ENCODE measurements at places on chromosomes 7 and 10.

GRCh38 chr10:96830511-96831199 is 1.4 kb upstream of the LCOR start:
- peak; percentile 62 for DNase-seq

DNA sequence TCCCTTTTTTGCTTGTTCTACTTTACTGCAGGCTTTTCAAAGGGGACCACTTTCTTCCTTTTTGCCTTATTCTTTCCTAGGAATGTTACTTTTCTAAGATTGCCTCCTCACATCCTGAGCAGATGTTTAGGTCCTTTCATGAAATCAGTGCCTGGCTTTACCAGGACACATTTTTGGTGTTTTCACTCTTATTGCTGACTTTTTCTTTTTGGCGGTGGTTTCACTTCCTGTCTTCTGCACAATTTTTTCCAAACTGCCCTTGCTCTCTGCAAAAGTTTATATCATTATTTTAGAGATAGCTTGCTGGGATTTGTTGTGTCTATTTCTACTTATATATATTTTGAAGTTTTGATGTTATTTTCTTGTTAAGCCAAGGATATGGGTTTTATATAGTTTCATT is 332.2 kb upstream of the MTPN start:
- no peak for DNase-seq

DNA sequence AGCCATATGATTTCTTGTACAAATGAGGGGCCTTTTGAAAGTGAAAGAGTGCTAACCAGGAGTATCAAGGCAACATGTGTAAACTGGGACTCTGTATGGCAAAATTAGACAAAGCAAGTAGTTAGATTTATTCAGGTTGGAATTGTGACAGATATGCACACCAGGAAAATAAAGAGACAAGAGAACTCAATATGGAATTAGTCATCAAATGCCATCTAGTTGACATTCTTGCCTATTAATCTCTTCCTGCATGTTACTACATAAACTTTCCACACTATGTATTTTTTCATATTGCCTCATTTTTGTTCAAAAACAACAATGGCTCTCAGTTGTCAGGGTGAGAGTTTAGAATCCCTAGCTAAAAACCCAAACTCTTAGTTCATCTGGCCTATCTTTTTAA is 799.0 kb downstream of the NRG3 start:
- DNase-seq, result no peak

DNA sequence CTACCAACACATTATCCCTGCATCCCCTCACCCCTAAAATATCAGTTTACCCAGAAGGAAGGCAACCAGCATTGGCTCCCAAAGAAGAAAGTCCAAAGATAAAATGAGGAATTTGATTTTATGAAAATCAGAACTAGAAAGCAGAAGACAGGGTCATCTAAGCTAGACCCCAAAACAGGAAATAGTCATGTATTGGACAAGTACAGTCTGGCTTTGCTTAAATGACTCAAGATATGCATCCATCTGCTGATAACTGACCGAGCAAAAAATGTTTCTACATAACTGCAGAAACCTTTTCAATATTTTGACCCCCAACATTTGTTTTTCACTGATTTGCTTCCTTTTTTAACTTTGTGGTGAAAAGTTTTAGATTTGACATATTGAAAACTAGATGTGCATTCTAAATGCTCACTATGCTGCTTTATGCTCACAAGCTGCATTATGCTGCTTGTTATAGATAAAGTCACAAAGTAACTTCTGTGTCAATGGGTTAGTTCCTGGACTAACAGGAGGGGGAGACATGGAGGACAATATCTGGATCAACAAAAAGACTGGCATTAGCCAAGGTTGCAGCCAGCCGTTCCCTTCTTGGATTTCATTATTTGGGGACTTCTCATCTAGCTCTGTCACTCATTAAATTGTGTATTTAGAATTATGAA is 227.0 kb downstream of the INHBA start:
- no peak for DNase-seq

GRCh38 chr10:35363587-35363986 is 27.3 kb downstream of the CCNY start:
- no peak for DNase-seq

GRCh38 chr10:69303632-69304051 is 25.3 kb downstream of the HK1 start:
- no peak for DNase-seq

DNA sequence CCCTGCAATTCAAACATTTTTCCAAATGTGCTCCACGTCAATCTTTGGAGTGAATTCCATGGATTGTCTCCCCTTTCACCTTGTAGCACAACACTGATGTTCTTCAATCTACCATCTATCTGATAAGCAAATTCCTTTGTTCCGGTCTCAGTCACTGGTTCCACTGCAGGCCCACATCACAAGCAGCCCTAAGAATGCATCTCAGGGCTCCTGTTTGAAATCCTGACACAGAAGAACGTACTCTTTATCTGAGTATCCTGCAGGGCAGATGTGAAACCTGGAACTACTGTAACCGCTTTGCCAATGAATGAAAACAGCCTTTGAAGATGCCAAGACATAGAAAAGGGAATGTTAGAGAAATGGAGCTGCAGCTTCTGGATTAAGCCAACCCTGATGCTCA is 62.9 kb upstream of the FAM133B start:
- DNase-seq, result no peak

GRCh38 chr10:58661336-58661735 is 148.7 kb downstream of the BICC1 start:
- DNase-seq, result no peak

GRCh38 chr7:114663502-114663901 is 248.9 kb downstream of the FOXP2 start:
- DNase-seq, result no peak

- no peak for DNase-seq
These were observed 42.1 kb upstream of the RAPGEF5 start for GRCh38 chr7:22399091-22399490.

GRCh38 chr10:122308417-122309141 is 37.5 kb downstream of the BTBD16 start:
- DNase-seq, result no peak

DNA sequence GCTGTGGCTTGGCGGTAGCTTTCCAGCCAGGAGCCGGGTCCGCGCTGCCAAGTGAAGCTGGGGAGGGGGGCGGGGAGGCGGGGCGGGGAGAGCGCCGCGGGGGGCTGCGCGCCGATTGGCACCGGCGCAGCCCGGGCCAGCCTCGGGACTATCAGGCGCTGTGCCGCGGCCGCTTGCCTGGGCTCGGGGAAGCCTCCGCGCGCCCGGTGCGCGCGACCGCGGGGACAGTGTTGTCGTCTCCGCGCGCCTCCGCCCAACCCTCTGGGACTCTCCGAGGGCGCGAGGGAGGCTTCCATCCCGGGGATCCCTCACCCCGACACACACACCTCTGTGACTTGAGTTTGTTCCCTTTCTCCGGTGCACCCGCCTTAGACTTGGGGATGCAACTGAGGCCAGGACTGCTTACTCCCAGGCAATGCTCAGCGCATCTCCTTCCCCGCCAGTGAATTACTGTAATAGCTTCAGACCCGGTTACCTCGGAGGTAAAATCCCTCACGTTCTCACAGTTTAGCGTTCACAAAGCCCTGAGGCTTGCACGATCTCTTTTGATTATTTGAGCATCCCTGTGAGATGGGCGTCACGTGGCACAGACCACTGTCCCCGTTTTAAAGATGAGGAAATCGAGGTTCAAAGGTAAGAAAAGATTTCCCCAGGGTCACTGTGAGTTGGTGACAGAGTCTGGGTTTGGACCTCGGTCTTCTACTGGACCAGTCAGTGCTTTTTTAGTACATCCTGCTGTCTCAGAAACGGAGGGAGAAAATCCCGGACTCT is at the start of gene NKX1-2:
NKX1-2 (minus strand) TSS at position 24 of the 771 bp plus-strand sequence. CDS start 92 bp downstream, outside the sequence.
- DNase-seq, result no peak

DNA sequence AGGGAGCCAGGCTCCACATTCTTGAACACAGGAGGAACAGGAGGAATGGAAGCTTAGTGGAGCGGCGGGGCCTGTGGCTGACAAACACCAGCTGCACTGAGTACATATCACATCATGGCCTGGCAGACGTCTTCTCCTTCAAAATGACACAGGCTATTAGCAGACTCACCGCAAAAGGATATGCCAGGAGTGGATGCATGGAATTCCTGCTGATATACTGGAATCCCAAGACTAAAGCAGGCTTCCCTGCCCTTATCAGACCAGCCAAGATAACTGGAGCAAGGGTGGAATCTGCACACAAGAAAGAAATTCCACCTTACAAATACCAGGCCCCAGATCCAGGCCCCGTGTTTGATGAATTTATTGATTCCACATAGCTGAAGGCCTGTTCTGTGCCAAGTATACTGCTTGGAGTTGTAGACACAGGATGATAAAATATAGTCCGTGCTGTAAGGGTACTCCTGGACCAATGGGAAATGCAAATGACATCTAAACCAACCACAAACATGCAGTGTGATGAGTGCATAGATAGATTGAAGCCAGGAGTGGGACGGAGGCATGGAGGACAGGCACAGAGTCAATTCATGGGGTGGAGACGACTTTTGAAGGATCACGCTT is 480.5 kb upstream of the ZMIZ1 start:
- no peak for DNase-seq

DNA sequence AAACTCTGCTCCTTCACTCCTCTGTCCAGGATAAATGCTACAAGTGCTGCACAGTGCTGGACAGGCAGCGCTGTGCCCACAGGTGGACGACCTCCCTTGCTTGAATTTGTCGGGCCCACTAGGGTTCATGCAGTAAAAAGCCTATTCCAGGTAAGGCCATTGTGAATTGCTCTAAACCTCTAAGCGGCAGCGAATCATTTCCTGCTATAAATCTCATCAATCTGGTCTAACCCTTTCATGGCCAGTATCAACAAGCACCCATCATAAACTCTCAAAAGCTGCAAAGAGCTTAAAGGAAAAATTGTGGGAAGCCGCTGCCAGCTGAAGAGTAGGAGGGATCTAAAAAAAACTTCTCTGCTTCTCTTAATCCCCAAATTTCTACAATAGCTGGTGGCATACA is 134.2 kb downstream of the SLC25A13 start:
- no peak for DNase-seq

- no peak for DNase-seq
These were observed 125.4 kb downstream of the KCNMA1 start for GRCh38 chr10:77512219-77512578.

GRCh38 chr10:60534761-60535389 is 145.2 kb upstream of the ANK3 start:
- DNase-seq, result no peak

DNA sequence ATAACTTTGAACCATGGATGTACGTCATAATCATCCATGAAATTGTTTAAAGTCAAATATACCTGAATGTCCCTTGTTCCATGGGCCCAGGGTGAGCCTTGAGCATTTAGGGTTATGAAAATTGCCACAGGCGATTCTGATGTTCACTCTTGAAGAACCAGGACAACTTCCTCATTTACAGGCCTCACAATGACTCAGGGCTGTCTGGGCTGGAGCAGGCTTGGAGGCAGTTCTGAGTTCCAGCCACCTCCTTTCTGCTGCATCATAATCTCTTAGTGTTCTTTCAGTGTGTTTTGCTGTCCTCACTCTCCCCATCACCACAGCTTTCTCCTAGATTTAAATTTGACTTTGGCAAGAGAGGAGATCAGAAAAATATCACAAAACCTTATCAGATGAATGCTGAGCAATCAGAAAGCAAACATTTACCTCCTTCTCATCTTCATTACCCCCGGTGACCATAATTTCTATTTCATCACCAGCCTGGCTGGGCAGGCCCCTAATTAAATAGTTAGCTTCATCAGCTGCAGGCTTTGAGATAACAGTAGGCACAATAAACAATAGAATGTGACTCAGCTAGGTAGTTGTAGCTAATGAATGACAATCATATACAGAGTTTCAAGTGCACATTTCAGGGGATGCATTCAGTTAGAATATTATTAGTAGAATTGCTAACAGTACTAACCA is 571.0 kb downstream of the SH2D4B start:
- no peak for DNase-seq

- no peak for DNase-seq
These were observed 67.6 kb downstream of the IDE start for GRCh38 chr10:92506336-92506735.

GRCh38 chr7:93194386-93194785 is 31.9 kb downstream of the HEPACAM2 start:
- no peak for DNase-seq

GRCh38 chr7:2321020-2321419 is 6.8 kb upstream of the SNX8 start:
- DNase-seq, result no peak

- DNase-seq, result no peak
These were observed 16.7 kb upstream of the CLIP2 start for GRCh38 chr7:74272305-74273038.

DNA sequence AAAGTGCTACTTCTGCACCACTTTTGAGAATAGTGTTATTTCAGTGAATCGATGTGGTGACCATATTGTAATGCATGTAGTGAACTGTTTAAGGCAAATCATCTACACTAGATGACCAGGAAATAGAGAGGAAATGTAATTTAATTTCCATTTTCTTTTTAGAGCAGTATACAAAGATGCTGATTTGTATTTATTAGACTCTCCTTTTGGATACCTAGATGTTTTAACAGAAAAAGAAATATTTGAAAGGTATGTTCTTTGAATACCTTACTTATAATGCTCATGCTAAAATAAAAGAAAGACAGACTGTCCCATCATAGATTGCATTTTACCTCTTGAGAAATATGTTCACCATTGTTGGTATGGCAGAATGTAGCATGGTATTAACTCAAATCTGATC is 110.4 kb downstream of the CFTR start:
- no peak for DNase-seq

GRCh38 chr10:111186358-111186757 is 109.5 kb downstream of the ADRA2A start:
- no peak for DNase-seq

- no peak for DNase-seq
These were observed 170.1 kb upstream of the INHBA start for GRCh38 chr7:41872966-41873365.

GRCh38 chr10:50674469-50675254 is 50.9 kb upstream of the SGMS1 start:
- no peak for DNase-seq

- no peak for DNase-seq
These were observed 24.4 kb downstream of the RNF133 start for GRCh38 chr7:122674502-122674901.

GRCh38 chr7:115216652-115217051 is 294.8 kb downstream of the MDFIC start:
- no peak for DNase-seq

- DNase-seq, result no peak
These were observed 51.8 kb downstream of the ARHGAP22 start for GRCh38 chr10:48552946-48553564.

DNA sequence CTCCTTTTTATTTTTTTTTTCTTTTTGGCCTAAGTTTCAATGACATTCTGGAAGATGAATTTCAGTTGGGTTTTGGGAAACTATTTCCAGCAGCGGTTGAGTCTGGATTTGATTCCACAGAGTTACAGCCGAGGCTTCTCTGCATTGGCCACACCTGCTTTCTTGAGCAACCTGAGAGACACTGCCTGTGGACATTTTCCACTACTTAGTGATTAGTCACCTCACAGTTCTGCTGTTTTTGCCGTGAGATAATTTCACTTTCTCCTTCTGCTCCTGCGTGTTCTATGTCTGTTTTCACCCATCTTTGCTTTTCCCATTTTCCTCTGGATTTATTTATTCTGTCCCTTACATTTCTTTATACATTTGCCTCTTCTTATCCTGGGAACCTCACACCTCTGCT is 243.0 kb downstream of the BICC1 start:
- DNase-seq, result no peak

Data from stimulated activated CD8-positive, alpha-beta memory T cell treated with anti-CD3 and anti-CD28 coated beads, Interleukin-7, amount 100 ng/mL, for 24 hours (primary cell).